ENCODE measurements at places on chromosomes 3 and 15. TPM values are rescaled to one million over a fixed set of nuclear protein-coding genes. Genes with fewer than 3 reads are reported as not detected.
A peak's percentile ranks its signal among the peaks of the same experiment; 100 is the strongest.

Gene LXN
- total RNA-seq: 119 TPM

Gene TF
- 0.21 TPM for total RNA-seq

GRCh38 chr15:37016231-37016630, 84.1 kb downstream of the MEIS2 start:
- H3K4me3 ChIP-seq: no peak overlapping the region
- no peaks in the 10 kb centered on the region for H3K27me3 ChIP-seq
- H3K27ac ChIP-seq: no peak overlapping the region
- no peak for DNase-seq

- no peaks in the 10 kb centered on the region for H3K36me3 ChIP-seq
- H3K4me1 ChIP-seq: peaks cover 17% of the 10 kb centered on the region
- no peaks in the 10 kb centered on the region for H3K27me3 ChIP-seq
- H3K4me3 ChIP-seq: no peak overlapping the region
Observed at GRCh38 chr3:148021381-148021780, 612.2 kb downstream of the ZIC1 start.

Gene FSIP1
- total RNA-seq: 1.1 TPM

Gene INSYN1
- total RNA-seq: 0.58 TPM

DNA sequence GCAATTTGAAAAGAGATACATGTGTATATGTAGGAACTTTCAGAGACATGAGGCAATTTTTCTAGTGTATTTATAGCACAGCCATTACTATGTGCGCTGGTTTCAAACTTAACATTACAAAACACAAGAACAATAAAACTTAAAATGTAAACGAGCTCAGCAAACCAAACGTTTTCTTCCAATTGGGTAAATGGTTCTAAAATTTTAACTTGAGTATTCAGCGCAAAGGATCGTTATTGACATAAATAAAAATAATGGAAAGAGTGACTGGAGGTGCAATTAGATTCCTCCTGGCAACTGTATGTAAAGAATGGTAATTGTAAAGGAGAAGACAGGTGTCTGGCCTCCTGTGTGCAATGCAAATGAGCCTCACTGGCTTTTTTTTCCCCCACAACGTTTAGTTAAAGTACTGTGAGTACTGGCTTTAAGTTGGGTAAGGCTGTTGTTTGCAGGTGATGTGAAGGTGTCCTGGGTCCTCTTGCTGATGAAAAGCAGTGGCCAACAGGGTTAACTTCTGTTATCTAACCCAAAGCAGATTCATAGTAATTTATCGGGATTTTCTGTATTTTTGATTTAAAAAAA, 14.1 kb upstream of the GADL1 start:
- no peaks in the 10 kb centered on the region for H3K36me3 ChIP-seq
- no peaks in the 10 kb centered on the region for H3K4me1 ChIP-seq
- H3K4me3 ChIP-seq: no peak overlapping the region
- no peak for DNase-seq

- no peak overlapping the region for H3K27ac ChIP-seq
- H3K27me3 ChIP-seq: no peaks in the 10 kb centered on the region
- no peak for DNase-seq
- no peaks in the 10 kb centered on the region for H3K4me1 ChIP-seq
- no peak overlapping the region for H3K4me3 ChIP-seq
Observed at GRCh38 chr15:100216182-100216581, 125.6 kb downstream of the ADAMTS17 start.

DNA sequence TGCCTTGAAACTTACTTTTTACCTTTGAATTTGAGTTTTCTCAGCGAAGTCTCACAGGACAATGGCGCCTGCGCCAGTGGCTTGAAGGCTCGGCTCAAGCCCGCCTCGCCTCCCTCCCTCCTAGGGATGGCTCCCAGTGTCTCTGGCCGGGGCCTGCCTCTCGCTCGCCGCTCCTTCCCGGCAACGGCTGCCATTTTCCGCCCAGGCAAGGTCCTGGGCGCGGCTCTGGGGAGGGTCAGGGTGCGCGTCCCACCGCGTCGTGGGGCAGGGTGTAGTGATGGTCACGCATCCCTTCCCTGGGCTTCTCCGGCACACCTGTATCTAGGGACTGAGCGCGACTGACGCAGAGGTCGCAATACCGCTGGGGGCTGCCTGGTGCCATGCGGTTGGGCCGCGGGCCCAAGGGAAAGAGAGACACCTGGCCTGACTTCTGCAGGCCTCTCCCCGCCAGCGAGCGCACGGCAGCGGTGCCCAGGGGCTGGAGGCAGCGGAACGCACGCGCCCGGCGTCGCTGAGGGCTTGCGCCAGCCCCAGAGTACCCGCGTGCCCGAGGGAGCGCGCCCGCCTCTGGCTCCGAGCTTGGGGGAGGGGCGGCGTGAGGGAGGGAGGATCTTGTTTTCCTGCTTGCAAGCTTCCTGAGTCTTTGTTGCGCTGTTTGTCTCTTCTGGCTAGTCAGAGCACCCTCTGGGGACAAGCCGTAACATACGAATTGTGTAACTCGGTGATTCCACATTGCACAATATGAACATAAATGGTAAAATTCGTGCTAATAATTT, 20.7 kb upstream of the FEM1B start:
- peaks cover 5% of the 10 kb centered on the region for H3K4me1 ChIP-seq
- no peaks in the 10 kb centered on the region for H3K36me3 ChIP-seq
- peak overlapping the region; percentile 54 for H3K4me3 ChIP-seq
- H3K27ac ChIP-seq: no peak overlapping the region
- H3K27me3 ChIP-seq: peaks cover 8% of the 10 kb centered on the region

- DNase-seq: no peak
- H3K27me3 ChIP-seq: no peaks in the 10 kb centered on the region
- no peaks in the 10 kb centered on the region for H3K36me3 ChIP-seq
- H3K4me1 ChIP-seq: peaks cover 33% of the 10 kb centered on the region
- H3K27ac ChIP-seq: no peak overlapping the region
Observed at GRCh38 chr15:69085325-69086081, 71.0 kb downstream of the NOX5 start.

- no peak overlapping the region for H3K4me3 ChIP-seq
- no peaks in the 10 kb centered on the region for H3K27me3 ChIP-seq
- H3K36me3 ChIP-seq: no peaks in the 10 kb centered on the region
- H3K27ac ChIP-seq: no peak overlapping the region
Observed at GRCh38 chr3:5784690-5785089, 597.2 kb downstream of the EDEM1 start.

DNA sequence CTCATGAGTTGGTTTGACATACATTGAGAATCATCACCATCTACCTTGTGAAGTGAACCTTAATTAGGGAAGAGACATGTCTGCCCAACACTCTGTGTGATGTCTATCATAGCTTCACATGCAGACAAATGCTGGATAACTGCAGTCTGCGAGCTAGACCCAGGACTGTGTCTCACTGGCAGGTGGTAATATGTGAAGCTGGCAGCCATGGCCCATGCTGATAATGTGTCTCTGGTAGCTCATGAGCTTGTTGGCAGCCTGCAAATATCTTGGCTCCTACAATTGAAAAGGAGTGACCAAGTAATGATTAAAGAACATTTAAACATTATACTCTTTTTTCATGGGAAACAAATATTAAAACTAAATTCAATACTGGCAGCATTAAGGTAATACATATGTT, 234.8 kb downstream of the CHST2 start:
- no peak overlapping the region for H3K4me3 ChIP-seq
- H3K27ac ChIP-seq: no peak overlapping the region
- H3K27me3 ChIP-seq: no peaks in the 10 kb centered on the region
- DNase-seq: no peak
- H3K36me3 ChIP-seq: no peaks in the 10 kb centered on the region

Gene SAMD7
- total RNA-seq: not detected

Gene SPINK8
- total RNA-seq: not detected

DNA sequence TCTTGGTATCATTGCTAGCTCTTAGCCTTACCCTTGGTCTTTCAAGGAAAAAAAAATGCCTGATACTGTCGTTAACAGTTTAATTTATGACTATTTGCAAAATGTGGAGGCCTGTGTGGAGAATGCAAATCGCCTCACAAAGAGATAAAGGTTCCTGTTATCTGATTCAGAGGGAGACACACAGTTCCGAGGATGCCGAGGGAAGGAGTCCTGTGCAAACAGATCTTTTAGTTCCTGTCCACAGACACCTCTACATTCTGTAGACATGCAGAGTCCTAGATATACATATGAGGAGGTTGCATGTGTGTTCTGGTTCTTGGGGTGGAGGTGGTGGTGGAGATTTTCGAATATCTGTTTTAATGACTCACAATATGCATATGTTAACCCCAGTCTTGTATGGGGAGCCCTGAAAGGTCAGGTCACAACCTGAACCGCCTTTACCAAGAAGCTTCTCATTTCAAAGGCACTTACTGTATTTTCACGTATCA, 5.7 kb downstream of the NR2F2 start:
- peak; percentile 34 for DNase-seq

Gene SKOR1
- total RNA-seq: 0.15 TPM

GRCh38 chr3:141323936-141324704, 44.2 kb upstream of the ZBTB38 start:
- no peak overlapping the region for H3K27ac ChIP-seq
- DNase-seq: no peak
- H3K36me3 ChIP-seq: no peaks in the 10 kb centered on the region
- peaks cover 24% of the 10 kb centered on the region for H3K4me1 ChIP-seq

Gene CADPS
- total RNA-seq: not detected

GRCh38 chr15:84797801-84798200, 19.4 kb upstream of the ALPK3 start:
- no peak for DNase-seq
- H3K27ac ChIP-seq: no peak overlapping the region
- H3K4me1 ChIP-seq: no peaks in the 10 kb centered on the region
- no peaks in the 10 kb centered on the region for H3K27me3 ChIP-seq

DNA sequence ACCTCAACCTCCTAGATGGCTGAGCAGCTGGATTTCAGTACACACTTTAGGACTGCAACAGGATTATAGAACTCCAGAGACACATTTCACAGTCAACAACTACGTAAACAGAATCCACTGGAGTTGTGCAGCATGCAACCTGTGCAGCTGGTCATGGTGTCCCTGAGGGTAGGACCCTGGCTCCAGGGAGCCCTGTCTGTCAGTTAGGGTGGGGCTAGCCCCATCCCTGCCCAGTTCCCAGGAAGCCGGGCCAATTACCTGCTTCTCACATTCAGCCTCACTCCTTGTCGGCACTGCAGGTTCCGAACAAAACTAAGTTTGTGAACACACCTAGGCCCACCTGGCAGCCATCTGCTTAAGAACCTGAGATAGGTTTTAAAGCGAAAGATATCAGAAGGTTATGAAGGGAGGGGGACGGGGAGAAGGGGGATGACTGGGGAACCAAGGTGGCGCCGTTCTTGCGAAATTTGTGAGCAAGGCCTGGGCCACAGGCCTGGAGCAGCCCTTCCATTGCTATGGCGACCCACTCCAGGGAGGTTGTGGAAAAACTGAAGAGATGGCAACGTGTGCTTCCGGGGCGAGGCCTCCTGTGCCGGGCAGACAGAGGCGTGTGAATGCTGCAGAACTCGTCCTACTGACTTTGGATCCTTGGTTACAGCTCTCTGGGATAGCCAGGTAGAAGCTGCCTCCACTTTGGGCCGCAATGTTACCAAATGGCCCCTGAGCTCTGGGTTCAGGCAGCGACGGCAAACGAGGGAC, 25.3 kb downstream of the ACSBG1 start:
- H3K4me3 ChIP-seq: no peak overlapping the region
- H3K27me3 ChIP-seq: no peaks in the 10 kb centered on the region
- no peak overlapping the region for H3K27ac ChIP-seq
- no peaks in the 10 kb centered on the region for H3K36me3 ChIP-seq

GRCh38 chr3:28406241-28406640, 57.6 kb upstream of the AZI2 start:
- no peaks in the 10 kb centered on the region for H3K36me3 ChIP-seq
- DNase-seq: no peak
- no peak overlapping the region for H3K27ac ChIP-seq
- H3K27me3 ChIP-seq: no peaks in the 10 kb centered on the region
- H3K4me1 ChIP-seq: no peaks in the 10 kb centered on the region
- H3K4me3 ChIP-seq: no peak overlapping the region

- H3K27ac ChIP-seq: no peak overlapping the region
- H3K27me3 ChIP-seq: no peaks in the 10 kb centered on the region
- no peaks in the 10 kb centered on the region for H3K36me3 ChIP-seq
- peak; percentile 78 for DNase-seq
Observed at GRCh38 chr3:114418724-114419543, 125.1 kb downstream of the TIGIT start.

Gene PCSK6
- 0.72 TPM for total RNA-seq

DNA sequence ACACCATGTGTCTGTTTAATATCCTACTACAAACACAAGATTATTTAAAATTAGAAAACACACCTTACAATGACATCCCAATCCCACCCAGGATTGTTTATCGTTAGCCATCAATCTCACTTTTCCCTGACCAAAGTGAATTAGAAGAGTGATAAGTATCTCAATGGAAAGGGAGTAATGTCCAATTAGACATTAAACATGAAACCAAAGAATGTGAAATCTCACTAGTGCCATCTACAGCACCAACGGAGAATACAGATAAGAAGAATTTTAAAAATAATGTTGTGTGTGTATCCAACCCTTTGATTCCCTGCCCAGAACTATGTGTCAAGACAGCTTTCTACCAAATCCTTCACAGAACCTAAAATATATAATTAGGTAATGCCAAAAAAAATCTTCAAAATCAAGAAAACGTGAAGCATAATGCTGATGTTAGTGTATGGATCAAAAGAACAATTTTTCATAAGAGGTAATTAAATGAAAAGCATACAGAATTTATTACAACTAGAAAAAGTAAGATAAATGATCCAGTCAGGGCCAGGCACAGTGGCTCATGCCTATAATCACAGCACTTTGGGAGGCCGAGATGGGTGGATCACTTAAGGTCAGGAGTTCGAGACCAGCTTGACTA, 64.2 kb downstream of the SCAPER start:
- H3K4me1 ChIP-seq: no peaks in the 10 kb centered on the region
- no peaks in the 10 kb centered on the region for H3K27me3 ChIP-seq
- no peak overlapping the region for H3K27ac ChIP-seq
- H3K4me3 ChIP-seq: no peak overlapping the region
- DNase-seq: peak; percentile 51

DNA sequence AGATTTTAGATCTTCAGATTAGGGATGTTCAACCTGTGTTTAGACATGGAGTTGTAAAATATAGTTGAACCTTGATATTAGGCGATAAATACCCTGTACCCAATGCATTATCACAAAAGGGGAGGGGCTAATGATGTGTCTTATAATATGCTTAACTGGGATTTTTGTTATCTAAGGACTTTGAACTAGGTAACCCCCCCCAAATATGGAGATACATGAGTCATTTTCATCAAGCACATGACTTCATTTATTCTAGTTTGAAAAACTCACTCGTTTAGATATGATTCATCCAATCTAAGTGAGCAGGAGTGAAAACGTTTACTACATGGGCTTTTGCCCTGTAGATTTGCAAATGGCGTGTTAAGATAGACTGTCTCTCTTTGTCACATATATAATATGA, 212.4 kb downstream of the IL5RA start:
- no peaks in the 10 kb centered on the region for H3K27me3 ChIP-seq
- no peak for DNase-seq
- H3K36me3 ChIP-seq: no peaks in the 10 kb centered on the region
- H3K4me3 ChIP-seq: no peak overlapping the region
- H3K4me1 ChIP-seq: no peaks in the 10 kb centered on the region
- no peak overlapping the region for H3K27ac ChIP-seq

Data from endothelial cell of umbilical vein (primary cell).